Cardiac atrium fibroblast (primary cell): ENCODE measurements at places on chromosomes 2 and 18. TPM values are rescaled to one million over a fixed set of nuclear protein-coding genes. Genes with fewer than 3 reads are reported as not detected.

The GALR1 gene
- total RNA-seq: not detected in 2 replicates

The DTNA gene
- total RNA-seq: 0.54 and 2.4 TPM in 2 replicates

The PLEK gene
- total RNA-seq: not detected in 2 replicates

The BCL11A gene
- total RNA-seq: not detected in 2 replicates

The TTN gene
- total RNA-seq: under 0.01 and 0.18 TPM in 2 replicates

The BMP10 gene
- not detected in 2 replicates for total RNA-seq

The APOB gene
- total RNA-seq: under 0.01 TPM in 2 replicates

The NAGK gene
- 88.6 and 92.8 TPM in 2 replicates for total RNA-seq

The KCNK3 gene
- total RNA-seq: under 0.01 TPM in 1 of 2 replicates, not detected in the other

The STON1 gene
- 14.8 and 17.3 TPM in 2 replicates for total RNA-seq

The ALK gene
- not detected in 2 replicates for total RNA-seq

The C2orf78 gene
- total RNA-seq: not detected in 2 replicates

The NAT8 gene
- total RNA-seq: not detected in 2 replicates

The CDH2 gene
- 23.8 and 47.6 TPM in 2 replicates for total RNA-seq

The CNTNAP5 gene
- not detected in 2 replicates for total RNA-seq

The KIAA2012 gene
- not detected in 2 replicates for total RNA-seq

The HOXD3 gene
- total RNA-seq: not detected in 2 replicates

The RFTN2 gene
- 0.72 and 5.0 TPM in 2 replicates for total RNA-seq

The C2orf66 gene
- total RNA-seq: not detected in 2 replicates

The KCNG2 gene
- total RNA-seq: 2.3 and 9.7 TPM in 2 replicates

The POTEF gene
- total RNA-seq: not detected in 2 replicates

The LAMA1 gene
- 18.1 and 26.7 TPM in 2 replicates for total RNA-seq

The GAREM1 gene
- total RNA-seq: 5.1 and 30.0 TPM in 2 replicates

The ATIC gene
- 11.4 and 38.2 TPM in 2 replicates for total RNA-seq

The ERICH2 gene
- not detected in 2 replicates for total RNA-seq

The UGT1A7 gene
- total RNA-seq: not detected in 2 replicates

The SERPINB2 gene
- not detected in 2 replicates for total RNA-seq

The DPP10 gene
- under 0.01 TPM in 1 of 2 replicates, not detected in the other for total RNA-seq

The SERPINB13 gene
- total RNA-seq: not detected in 2 replicates
